ENCODE measurements at places on chromosomes 6 and 20.

DNA sequence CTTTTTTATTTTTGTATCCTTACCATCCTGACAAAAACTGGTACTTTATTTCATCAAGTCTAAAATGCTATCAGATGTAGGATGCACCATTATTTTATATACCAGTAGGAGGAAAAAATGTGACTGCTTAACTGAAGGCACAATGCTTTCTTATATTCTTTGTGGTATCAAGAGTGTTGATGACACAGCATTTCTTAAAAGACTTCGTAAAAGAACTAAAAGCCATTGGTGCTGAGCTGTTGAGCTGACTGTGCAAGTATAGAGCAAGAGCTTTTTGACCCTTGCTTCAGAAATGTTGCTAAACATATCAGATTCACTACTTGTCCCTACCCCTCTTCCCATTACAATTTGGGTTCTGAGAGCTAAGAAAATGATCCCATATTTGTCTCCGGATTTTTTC lies 17.5 kb downstream of the SF3B5 start:
- no peak for DNase-seq

DNA sequence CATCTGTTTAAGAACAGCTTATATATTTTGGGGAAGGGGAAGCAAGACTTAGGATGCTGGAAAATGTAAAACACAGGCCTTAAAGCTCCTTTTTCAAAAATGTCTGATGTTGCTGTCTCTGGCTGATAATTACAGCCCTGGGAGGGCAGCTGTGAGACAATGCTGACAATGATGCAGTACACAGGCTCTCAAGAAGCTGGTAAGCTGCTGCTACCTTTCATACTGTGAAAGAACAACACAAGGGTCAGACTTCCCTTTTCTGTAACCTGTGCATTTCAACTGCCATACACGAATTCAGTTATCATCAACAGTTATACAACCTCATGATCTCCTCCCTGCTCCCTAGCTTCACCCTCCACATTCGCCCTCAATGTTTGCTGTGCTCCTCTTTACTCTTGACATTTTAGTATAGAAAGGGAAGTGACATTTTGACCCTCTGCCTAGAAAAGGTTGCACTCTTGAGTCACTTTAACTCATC lies 25.2 kb downstream of the MAP7 start:
- DNase-seq = no peak

- no peak for DNase-seq
Measured at GRCh38 chr6:142796024-142796423, 149.0 kb downstream of the HIVEP2 start.

DNA sequence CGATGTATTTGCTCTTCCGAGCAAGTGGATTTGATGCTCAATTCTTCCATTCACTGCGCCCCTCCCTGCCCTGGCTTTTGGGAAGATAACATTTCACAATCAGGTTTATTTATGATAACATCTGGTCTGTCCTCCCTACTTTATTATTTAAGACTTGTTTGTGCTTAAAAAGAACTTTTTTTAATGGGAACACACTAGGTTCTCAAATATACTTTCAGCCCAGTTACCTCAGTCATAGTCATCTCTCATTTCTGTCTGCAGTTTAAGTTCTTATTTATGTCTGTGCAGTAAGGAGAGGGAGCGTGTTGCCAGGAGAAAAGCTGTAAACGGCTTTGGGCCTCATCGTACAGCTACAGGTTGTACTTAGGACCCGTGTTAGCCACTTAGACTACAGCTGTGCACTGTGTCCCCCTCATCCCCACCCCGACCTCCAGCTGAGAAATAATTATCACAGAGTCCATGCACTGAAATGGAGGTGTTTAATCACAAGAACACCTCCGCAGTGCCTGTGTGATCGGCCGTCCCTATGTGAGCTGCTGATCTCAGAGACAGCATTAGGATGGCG lies 99.3 kb downstream of the RPP40 start:
- no peak for DNase-seq

DNA sequence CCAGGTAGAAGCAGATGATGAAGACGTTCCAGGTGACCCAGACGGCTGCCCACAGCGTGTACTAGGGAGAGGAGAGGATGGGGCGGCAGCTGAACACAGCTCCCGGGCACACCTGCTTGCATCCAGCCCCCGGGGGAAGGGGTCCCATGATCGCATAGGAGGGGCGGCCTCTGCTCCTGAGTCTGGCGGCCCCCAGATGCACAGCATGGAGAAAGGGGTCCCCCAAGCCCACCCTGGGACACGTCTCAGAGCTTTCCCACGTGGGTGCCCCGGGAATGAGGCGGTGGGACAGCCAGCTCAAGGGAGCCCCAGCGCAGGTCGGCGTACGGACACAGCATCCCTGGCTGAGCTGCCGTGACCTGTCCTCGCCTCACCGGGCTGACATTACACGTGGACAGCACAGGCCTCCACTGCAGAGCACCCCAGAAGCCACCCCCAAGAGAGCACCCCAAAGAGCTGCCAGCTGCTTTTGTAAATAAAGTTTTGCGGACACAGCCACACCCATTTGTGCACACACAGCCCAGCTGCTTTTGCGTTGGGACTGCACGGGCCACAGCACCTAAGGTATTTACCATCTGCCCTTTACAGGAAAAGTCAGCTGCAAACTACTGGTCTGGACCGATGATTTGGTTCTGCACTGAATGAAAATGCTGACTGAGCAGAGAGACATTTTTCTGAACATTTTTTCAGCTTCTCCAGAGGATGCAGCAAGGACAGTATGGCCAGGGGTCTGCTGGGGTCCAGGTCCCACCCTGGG lies 5.2 kb downstream of the NKAIN4 start:
- DNase-seq = no peak

- no peak for DNase-seq
Measured at GRCh38 chr20:16692009-16692408, 37.8 kb upstream of the SNRPB2 start.

- no peak for DNase-seq
Measured at GRCh38 chr6:168022488-168023321, 25.2 kb downstream of the KIF25 start.

DNA sequence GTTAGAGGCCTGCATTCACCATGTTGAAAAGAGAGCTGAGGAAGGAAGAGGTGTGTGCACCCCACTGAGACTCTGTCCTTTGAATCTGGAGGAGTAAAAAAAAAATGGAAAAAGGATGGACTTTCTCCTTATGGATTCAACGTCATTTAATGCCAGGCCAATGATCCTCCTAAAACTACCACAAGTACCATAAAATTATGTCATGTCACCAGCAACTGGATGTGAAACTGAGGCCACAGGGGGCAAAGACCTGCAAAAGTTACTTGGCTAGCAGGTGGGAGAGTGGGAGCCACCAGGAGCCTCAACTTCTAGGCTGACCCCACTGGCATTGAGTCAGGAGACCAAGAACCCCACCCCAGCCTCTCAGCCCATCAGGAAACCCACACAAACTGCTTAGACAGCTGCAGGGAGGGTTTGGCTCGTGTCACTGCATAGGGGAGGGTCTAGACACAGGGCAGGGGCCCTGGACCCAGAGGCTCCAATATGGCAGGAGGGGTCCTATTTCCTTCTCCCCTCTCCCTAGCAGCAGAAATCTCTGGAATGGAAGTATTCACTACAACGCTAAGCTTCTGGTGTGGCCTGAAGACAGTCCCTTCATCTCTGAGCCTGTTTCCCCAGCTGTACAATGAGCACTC lies 11.0 kb downstream of the PCK1 start:
- DNase-seq = no peak

DNA sequence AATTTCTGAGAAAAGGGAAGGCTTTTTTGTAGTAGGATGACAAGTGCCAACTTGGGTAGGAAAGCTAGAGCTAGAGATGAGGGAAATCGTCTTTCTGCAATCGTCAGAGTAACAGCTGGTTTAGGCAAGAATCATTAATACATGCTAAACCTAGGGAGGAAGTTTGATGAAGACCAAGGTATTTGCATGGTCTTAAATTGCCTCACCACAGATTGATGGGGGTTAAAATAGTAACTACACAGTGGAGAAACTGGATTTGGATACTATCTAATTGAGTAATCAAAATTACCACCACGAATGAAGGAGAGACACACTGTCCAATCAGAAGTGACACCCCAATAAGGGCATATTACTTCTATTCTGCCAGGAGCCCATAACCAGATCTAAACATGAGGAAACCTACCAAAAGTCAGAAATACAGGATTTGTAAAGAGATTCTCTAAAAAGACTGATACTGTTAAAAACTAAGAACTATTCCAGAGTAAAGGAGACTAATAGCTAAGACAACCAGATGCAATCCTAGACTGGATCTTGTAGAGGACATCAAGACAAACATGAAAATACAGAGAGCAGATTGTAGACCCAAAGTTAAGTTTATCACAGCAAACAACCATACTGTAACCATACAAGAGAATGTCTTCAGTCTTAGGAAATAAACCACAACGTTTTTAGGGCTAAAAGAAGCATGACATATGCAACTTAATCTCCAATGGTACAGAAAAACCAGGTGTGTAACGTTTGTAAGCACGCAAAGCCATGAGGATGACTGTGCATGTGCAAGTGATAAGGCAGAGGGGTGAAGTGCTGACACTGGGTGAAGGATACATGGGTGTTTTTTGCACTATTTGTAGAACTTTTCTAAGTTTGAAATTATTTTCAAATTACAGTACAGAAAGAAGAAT lies 21.8 kb downstream of the SNX5 start:
- DNase-seq = no peak

- DNase-seq = no peak
Measured at GRCh38 chr6:169965239-169965638, 213.8 kb downstream of the ERMARD start.

GRCh38 chr6:90463359-90463758 lies 123.5 kb downstream of the MAP3K7 start:
- no peak for DNase-seq

GRCh38 chr20:52889225-52889624 lies 82.9 kb upstream of the TSHZ2 start:
- DNase-seq = no peak

DNA sequence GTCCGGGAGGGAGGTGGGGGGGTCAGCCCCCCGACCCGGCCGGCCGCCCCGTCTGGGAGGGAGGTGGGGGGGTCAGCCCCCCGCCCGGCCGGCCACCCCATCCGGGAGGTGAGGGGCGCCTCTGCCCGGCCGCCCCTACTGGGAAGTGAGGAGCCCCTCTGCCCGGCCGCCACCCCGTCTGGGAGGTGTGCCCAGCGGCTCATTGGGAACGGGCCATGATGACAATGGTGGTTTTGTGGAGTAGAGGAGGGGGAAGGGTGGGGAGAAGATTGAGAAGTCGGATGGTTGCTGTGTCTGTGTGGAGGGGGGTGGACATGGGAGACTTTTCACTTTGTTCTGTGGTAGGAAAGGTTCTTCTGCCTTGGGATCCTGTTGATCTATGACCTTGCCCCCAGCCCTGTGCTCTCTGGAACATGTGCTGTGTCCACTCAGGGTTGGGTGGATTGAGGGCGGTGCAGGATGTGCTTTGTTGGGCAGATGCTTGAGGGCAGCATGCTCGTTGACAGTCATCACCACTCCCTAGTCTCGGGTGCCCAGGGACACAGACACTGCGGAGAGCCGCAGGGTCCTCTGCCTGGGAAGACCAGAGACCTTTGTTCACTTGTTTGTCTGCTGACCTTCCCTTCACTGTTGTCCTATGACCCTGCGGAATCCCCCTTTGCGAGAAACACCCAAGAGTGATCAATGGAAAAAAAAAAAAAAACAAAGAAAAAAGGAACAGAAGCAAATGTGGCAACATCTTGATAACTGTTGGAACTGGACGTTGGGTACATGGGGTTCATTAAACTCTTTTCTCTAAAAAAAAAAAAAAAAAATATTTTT lies 15.7 kb upstream of the E2F1 start:
- DNase-seq = no peak

DNA sequence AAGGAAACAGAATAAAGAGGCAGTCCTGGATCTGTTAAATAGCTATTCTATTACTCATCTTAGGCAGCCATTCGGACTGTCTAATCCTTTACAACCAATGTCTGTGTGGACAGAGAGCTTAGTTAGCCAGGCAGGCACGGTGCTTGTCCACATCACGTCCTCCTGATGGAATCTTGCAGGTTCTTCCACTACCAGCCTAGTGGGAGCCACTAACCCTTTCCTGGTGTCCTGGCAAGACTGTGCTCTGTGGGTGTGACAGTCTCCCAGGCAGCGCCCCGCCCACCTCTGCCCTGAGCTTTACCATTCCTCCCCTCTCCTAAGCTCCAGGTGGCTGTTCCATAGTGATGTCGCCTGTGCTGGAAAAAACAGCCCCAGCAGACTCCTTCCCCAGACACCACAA lies 78.3 kb upstream of the CLDN20 start:
- DNase-seq = no peak

- DNase-seq = no peak
Measured at GRCh38 chr6:100171533-100172321, 177.7 kb upstream of the MCHR2 start.

DNA sequence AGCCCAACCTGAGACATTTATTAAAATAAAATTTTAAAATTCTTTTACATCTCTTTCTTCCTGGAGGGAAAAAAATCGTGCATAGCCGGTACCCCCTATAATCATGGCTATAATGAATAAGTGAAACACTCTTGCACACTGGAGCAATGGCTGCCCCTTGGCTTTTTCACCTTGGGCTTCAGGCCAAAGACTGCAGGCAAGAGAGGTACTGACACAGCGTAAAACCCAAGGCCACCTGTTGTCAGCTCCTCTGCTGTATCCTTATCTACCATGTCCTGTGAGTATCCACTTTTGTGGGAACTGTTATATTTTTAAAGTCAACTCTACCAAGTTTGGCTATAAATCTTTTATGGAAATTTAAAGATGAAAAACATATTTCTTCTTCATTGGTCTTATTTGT lies 23.0 kb upstream of the LY86 start:
- no peak for DNase-seq

GRCh38 chr20:20002101-20002998 lies 14.8 kb upstream of the NAA20 start:
- no peak for DNase-seq

DNA sequence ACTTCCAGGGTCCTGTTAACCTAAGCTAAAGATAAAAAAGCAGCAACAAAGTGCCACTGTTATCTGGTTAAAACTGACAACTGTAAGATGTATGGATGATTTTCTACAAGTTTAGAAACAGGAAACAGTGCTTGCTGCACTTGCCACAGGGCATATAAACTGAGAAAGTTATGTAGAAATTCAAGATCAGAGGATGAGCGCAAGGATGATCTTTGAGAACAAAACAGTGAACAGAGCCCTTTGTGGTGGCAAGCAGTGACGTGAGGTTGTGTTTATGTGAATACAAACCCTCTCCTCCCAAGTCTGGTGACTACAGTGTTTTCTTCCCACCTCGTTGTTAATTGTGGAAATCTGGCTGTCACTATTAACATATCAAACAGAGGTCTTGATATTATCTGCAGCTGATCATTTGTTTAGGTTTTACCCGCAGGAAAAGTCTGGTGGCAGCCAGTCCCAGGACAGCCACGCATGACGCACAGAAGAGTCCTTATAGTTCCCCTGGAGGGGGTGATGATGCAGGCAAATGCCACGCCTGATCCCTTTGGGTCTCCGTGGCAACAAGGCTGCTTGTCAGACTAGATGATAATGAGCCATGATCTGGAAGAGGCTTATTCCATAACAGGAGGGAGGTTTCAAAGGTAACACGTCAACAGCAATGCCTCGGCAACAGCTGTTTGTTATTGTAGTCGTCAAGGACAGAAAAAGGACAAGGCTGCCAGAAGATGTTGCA lies 43.1 kb upstream of the TNFAIP3 start:
- DNase-seq = no peak

GRCh38 chr6:159529934-159530333 lies 163.1 kb downstream of the SOD2 start:
- no peak for DNase-seq
